ENCODE measurements at places on chromosomes 6 and 20.

- no peak for DNase-seq
Measured at GRCh38 chr20:58420798-58421496, 31.9 kb downstream of the VAPB start.

DNA sequence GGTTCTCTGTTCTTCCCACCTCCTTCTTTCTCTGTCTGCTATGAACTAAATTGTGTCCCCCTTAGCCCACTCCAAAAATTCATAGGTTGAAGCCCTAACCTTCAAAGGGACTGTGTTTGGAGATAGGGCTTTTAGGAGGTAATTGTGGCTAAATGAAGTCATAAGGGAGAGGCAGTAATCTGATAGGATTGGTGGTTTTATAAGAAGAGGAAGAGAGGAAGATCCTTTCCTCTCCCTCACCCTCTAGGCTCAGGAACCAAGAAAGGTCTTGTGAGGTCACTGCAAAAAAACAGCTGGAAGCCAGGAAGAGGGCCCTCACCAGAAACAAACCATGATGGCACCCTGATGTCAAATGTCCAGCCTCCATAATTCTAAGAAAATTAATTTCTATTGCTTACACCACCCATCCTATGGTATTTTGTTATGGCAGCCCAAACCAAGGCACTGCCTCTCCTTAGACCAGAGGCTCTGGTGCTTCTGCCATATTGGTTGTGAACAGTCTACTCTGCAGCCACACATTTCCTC is 135.1 kb upstream of the COL21A1 start:
- DNase-seq = no peak

DNA sequence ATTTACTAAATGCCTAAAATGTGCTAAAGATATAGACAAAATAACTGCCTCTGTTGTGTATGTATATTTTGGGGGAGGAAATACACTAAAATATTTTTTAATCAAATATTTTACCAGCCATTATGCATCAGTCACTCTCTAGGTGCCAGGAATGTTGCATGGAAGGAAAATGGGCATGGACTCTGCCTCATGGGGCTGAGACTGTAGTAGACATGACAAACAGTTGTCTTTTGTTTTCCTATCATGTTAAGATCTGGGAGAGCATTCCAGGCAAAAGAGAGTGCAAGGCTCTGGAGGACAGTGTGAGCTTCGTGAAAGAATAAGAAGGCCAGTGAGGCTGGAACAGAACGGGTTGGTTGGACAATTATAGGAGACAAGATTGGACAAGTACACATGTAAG is 26.5 kb downstream of the HLA-DOB start:
- no peak for DNase-seq

DNA sequence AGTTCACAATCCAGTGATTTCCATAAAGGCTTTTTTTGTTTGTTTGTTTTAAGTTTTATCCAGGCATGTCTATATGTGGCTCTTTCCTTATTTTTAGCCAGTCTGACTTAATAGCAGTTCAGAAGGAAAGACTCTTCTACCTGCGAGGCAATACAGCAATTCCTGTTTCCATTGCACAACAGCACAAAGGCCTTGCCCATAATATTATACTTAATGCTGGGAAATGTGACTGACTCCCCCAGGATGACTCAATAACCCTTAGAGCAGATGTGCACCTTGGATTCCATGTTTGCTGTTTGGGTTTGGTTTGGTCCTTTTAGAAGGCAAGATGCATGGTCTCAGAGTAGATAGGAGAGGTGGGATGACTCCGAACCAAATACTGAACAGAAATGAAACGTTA is 184.1 kb downstream of the MTFR2 start:
- DNase-seq = no peak

DNA sequence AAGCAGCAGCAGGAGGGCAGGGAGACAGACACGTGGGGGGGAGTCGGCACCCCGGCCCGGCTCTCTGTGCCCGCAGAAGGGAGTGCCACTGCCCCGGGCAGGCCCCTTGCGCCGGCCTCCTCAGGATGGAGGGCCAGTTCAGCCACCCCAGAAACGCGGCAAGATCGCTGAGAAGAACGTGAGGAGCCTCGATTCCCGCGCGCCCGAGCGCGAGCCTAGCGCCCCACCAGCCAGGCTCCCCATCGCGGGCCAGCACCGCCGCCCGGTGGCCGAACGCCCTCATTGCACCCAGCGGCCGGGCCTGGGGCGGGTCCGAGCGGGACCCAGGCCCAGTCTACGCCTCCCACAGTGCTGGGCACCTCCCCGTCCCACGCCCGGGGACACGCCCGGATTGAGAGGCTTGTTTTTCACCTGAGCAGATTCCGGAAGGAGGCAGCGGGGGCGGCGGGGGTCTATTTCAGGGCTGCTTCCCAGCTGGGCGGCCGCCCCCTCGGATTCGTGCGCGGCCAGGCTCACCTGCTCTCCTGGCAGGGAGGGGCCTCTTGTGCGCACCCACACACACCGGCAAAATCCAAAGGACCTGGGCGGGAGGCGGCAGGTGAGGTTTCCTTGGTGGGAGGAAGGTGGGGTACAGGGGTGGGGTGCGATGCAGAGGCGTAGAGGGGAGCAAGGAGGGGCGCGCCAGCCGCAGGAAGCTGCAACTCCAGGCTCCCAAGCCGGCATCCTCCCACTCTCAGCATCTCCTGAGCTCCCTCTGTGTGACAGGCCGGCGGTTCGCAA is 9.0 kb upstream of the GRM4 start:
- no peak for DNase-seq

DNA sequence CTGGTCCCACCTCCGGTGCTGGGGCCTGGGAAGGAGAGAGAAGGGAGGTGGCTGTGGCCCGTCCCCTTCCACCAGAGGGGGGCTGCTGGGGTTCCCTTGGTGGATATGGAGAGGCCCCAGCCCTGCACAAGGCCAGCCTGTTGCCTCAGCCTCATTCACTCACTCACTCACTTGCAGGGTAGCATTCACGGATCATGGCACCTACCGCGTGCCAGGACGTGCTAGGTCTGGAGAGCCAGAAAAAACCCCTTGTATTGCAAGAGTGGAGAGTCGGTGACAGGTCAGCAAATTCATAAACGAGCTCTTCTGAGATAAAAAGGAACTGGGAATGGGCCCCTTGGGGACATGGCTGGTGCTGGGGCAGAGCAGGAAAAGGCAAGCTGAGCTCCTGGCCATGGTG is 6.4 kb upstream of the ZBTB46 start:
- DNase-seq = no peak

GRCh38 chr6:104955491-104955890 is 1.4 kb upstream of the LIN28B start:
- no peak for DNase-seq

DNA sequence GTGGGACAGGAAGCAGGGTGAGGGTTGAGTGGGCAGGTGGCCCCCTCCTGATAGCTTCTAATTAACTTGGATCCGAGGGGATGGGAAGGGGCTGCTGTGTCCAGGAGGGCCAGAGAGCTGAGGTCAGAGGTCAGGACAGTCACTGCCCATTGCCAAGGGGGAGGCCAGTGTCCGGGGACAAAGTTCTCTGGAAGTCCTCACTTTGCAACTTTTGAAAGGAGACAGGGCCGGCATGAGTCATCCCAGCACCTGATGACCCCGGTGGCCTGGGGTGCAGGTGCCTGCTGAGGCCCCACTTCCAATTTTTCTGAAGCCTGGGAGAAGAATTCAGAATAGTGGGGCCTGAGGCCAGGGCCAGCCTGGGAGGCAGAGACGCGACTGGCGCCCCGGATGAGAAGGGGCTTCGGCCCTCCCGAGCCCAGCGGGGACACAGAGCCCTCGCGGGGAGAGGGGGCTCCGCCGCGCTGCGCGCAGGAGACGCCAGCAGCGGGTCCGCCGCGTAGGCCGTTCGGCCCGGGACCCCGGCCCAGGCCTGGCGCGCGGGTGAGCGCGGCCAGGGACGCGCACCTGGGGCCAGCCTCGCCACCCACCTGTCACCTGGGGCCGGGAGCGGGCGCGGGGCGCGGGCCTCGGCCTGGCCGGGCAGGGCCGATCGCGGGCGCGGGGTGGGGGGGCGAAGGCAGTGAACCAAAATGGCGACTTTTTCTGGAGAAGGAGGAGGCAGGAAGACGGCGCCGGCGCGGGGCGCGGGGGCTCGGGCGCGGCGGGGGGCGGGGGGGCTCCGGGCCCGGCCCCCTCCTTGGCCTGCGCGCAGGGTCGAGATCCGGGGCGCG is 586 bp downstream of the ZNF512B start:
- no peak for DNase-seq

DNA sequence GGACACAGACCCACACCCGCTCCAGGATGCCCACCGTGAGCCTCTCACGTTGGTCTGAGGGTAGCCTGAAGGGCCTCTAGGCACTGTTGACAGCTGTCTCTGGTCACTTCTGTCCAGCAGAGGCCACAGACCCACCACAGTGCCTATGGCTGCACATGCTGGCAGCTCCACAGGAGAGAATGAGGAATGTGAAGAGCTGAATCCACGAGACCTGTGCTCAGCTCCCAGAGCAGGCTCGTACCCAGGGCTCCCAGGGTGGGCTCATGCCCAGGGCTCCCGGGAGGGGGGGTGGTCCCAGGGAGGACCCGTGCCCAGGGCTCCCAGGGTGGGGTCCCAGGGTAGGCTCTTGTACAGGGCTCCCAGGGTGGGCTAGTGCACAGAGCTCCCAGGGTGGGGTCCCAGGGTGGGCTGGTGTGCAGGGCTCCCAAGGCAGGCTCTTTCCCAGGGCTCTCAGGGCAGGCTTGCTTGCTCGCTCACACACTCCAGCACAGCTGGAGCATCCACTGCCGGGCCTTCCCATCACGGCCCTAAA is 201.0 kb downstream of the SYNDIG1 start:
- no peak for DNase-seq

- no peak for DNase-seq
Measured at GRCh38 chr6:151900256-151900655, 92.8 kb downstream of the ESR1 start.

DNA sequence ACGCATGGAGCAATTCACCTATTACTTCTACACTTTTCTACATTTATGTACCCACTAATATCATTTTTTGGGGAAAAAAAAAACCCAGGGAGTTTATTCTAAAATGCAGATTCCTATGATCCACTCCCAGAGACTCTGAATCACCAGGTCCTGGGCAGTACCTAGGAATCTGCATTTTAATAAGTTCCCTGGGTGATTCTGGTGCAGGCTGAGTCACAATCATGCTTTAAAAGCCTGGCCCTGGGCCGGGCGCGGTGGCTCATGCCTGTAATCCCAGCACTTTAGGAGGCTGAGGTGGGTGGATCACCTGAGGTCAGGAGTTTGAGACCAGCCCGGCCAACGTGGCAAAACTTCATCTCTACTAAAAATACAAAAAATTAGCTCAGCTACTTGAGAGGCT is 43.3 kb upstream of the MLN start:
- no peak for DNase-seq

- no peak for DNase-seq
Measured at GRCh38 chr6:148657048-148657447, 89.8 kb upstream of the UST start.

DNA sequence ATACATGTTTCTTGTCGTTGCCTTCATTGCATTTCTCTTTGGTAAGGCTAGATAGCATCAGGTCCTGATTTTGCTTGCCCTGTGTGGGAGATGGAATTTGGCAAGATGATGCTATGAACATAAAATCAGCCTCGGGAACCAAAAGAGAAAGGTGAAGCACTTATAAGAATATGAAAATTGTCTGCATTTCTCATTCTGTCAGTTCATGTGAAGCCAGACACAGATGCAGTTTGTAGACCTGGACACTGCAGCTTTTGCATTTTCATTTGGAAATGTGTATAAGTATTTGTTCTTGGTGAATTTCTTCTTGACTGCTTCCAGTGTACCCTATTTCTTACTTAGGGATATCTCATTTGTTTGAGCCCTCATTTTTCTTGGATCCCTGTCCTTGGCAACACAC is 1.3 kb downstream of the YWHAB start:
- DNase-seq = no peak

DNA sequence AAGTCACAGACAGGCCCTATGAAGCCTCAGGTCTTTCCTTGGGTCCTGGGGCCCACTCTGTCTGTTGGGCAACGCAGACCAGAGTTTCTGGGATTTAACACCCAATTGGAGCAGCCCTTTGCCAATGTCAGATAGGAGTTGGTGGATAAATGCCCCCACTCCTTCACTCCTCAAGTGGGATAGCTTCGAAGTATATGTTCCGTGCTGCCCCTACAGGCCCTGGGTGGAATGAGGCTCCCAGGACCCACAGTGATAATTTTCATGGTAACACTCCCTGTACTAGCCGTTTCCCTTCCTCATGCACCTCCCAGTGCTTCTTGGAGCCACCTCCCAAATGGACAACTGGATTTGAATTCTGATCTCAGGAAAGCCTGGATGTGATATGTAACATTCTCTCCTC is 145.4 kb downstream of the FOXA2 start:
- DNase-seq = no peak

DNA sequence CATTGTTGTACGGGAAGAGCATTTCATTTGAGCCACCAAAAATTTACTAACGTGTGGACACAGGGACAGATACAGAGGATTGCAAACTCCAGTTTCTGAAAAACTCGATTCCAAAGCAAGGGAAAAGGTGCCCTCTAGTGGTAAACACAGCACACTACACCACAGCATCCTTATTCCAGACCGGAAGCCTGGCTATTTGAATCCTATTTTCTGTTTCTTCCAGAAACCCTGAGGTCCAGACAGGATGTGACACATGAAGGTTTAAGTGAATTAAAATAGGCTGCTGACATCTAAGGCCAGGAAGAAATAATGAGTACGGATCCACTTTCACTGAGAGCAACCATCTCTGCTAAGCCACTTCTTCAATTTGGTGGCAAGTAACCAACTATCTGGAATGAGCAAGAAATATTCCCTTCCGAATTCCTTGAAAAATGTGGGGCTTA is 31.8 kb upstream of the GMPR start:
- DNase-seq = peak; percentile 30

DNA sequence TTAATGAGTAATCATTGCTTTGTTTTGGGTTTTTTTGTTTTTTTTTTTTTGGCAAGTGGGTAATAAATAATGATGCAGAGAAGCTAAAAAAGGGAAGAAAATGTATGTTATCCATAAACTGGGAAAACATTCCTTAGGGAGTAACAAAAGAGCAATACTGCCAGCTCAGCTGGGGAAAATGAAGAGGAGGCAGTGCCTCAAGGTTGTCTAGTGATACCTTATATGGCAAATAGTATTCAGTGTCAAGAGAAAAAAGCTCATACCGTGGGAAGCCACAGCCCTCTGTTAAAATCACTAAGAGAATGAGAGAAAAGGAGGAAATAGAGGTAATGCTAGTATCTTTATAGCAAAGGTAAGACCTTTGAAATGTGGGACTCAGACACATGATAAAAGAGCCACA is 47.1 kb upstream of the SMLR1 start:
- DNase-seq = no peak

GRCh38 chr20:32227744-32228688 is 20.3 kb downstream of the POFUT1 start:
- DNase-seq = no peak

GRCh38 chr6:87729965-87730719 is 28.1 kb upstream of the AKIRIN2 start:
- peak; percentile 38 for DNase-seq

Measured in tibial nerve (tissue), 4 donors.